ENCODE measurements at places on chromosomes 2 and 18. TPM values are rescaled to one million over a fixed set of nuclear protein-coding genes. Genes with fewer than 3 reads are reported as not detected.

DNA sequence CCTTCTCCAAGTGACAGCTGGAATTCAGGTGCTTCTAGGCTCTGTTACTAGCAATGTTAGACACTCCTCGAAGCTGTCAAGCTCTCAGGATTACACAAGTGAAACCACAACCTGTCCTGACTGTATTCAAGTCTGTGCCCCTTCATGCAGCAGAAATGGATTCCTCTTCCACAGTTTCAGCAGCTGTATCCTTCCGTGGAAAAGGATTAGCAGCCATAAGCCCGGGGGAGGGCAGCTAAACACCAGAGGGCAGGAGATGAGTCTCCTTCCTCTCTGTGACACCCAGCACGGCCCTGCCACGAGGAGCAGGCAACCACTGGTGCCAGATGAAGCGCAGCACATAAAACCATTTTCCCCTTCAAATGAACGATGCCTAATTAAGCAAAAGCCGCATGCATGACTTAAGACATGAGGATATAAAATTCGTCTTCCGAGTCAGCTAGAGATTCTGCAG lies 1.2 kb downstream of the ST3GAL5 start:
- DNase-seq = no peak

- DNase-seq = no peak
Observed at GRCh38 chr2:100250645-100251044, 71.7 kb downstream of the LONRF2 start.

DNA sequence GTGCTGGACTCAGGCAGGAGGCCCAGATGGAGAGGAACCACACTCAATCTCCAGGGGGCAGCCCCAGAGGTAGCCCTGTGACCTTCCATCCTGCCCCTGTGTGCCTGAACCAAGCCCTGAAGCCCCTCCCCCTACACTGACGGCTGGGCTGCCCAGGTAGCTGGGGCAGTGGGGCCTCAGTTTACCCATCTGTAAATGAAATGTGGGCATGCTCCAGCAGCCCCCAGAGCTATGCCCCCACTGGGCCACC lies 15.8 kb downstream of the CROCC2 start:
- no peak for DNase-seq

DNA sequence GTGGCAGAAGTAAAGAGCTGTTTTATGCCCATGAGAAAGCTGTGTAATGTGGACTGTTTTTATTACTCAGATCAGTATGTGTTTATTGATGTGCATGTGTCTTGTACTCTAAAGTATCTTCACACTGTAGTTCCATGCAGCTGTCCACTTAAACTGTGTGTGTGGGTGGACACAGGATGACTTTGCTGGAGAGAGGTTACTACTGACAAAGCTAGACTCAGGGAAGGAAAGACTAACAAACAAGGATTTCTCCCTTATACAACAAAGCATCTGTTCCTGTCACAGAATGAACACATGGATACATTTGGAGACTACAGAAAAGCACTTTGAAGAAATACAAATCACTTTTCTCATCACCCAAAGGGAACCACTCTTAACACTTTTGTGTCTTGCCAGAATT lies 10.0 kb downstream of the FHOD3 start:
- DNase-seq = no peak

DNA sequence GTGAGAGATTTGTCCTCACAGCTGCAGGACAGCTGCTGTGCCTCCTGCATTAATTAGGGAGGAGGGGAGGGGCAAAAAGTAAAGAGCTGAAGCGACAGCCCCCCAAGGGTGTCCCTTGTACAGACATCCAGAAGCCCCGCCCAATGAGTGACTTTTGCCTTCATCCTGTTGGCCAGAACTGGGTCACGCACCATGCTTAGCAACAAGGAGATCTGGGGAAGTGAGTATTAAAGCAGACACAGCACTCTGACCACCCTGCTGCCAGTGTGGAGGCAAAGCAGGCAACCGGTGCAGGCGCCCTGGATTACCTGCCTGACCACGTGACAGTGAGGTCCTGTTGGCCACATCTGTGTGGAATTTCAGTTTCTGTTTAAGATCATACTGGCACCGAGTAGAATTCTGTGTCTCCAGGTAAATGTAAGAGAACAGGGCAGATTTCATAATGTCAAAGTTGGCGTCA lies 21.5 kb upstream of the BIN1 start:
- no peak for DNase-seq

DNA sequence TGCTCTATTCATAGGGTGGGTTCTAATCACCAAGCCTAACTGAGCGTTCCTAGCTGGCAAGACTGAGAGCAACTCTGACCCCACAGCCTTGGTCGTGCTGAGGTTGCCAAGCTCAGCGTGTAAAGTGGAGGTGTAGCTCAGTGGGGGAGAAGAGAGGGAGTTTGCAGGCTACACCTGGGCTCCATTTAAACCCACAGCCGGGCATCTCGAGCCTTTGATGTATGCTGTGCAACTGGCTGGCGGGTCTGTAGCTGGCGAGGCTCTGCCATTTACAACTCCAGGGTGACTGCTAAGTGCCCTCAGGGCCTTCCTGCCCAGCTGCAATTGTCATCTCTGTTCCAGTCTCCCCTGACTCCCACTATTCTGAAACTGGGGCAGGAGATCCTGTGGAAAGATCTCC lies 20.0 kb upstream of the CHRNA1 start:
- no peak for DNase-seq

DNA sequence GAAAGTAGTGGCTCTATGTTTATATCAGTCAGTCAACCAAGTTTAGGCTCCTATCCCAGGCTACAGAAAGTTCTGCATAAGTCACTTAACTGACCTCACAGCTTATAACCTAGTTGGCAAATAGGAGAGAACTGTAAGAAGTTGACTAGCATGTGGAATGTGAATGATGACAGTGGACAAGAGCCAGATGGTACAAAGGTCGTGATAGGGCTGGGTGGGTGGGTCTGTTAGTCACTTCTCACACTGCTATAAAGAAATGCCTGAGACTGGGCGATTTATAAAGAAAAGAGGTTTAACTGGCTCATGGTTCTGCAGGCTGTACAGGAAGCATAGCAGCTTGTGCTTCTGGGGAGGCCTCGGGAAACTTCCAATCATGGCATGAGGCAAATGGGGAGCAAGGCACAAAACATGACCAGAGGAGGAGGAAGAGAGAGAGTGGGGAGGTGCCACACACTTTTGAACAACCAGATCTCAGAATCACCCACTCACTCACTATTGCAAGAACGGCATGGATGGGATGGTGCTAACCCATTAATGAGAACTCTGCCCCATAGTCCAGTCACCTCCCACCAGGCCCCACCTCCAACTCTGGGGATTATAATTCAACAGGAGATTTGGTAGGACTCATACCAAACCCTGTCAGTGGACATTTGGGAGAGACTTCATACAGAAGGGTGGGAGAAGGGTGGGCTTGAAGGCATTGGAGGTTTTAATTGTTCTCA lies 68.8 kb downstream of the LTBP1 start:
- DNase-seq = no peak

- DNase-seq = no peak
Observed at GRCh38 chr2:48954935-48955334, 199.4 kb downstream of the FSHR start.

DNA sequence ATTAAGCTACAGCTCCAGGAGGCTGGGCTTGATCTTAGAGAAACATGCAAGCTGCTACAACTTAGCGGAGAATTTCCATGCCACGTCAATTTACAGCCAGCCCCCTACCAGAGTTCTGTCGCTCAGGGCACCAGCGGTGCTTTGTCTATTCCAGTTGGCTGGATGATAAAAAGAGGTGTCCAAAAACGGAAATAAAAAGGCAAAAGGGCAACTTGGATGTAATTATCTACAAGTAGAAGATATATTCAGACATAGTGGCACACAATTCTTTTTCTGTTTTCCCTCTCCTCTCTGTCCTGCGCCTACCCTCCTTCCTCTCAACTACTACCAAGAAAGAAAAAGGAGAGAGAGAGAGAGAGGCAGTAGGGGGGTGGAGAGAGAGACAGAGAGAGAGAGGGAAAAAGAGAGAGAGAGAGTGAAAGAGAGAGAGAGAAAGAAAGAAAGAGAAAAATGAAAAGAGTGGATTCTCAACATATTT lies 363 bp upstream of the RFTN2 start:
- DNase-seq = peak; percentile 74

DNA sequence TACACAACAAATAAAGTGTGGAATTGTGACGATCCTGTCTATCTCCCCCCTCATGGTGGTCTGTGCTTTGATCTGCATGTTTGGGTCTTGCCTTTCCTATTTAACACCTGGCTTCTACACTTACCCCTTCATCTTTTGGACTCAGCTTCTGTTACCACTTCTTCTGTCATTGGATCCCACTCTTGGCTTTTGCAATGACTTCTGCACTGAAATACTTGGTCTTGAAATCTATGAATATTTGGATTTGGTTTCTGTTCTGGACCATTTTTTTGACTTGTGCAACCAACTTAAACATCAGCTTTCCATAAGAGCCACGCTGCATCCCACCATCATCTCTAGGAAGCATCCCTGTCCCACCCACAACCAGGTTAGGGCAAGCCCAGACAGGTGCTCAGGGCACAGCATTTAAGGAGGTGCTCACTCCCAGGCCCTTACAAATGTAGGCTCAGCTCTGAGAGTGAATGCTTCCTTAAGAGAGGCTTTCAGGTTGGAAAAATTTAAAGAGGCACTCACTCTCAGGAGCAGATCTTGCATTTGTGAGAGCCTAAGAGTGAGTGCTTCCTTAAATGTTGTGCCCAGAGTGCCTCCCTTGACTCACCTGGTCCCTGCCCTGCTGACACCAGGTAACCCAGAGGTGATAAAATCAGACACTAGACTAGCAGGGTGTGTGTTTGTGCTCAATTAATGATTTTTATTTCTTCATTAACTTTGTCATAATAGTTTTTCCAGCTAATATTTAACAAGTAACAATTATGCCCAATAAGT lies 124.5 kb upstream of the SH3BP4 start:
- DNase-seq = no peak

DNA sequence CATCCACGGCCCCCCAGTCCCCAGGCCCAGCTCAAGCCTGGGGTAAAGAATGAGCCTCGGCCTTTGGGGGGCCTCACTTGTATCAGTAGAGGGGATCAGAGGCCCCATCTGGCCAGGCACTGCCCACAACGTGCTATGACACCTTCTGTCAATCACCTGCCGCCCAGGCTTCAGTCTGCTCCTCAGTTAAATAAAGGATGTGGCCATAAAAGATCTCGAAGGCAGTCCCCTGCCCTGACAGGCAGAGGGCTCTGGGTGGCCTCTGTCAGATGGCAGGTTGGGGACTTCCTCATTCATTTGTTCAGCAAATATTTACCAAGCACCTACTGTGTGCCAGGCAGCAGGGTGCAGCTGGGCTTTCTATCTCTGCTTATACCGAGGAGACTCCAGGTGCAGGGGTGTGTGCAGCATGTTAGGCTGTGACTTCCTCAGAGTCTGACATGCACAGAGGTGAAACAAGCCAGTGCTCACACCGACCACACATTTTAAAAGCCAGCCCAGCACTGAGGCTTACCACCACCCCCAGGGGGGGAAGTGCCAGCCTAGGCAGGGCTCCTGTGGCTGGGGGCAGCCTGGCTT lies 166.4 kb downstream of the GALNT1 start:
- DNase-seq = no peak

GRCh38 chr2:188527581-188527993 lies 235.9 kb downstream of the GULP1 start:
- no peak for DNase-seq

DNA sequence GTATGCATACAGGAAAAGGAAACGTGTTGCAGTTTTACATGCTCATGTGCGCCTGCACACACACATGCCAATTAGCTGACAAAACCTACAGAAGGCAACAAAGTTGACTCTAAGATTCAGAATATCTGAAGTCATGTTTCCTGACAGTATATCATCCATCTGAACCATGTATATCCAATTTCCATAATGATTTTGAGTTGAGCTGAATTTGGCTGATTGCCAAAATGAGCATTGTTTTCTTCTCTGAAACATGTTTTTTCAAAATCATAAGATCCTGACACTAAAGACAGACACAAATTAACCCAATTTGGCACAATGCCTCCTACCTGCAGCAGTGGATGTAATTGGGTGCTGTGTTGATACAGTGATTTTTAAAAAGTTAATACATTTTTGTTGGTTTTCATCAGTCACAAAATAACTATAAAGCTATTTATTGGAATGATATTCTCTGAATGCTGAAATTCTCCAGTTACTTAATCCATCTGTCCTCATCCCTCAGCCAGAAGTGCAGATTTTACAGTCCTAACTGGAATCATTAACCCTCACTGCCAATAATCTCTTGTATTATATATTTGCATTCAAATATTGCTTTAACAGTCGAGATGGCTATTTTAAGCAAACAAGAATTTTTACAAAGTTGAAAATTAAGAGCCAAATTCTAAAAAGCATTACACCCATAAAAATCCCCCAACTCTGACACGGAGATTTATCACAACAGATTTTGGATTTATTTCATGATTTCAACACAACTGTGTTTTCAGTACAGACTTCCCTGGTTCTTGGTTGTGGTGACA lies 161.7 kb upstream of the LMAN1 start:
- no peak for DNase-seq

- DNase-seq = no peak
Observed at GRCh38 chr2:217412277-217412676, 552.4 kb upstream of the TNP1 start.

GRCh38 chr2:209579230-209579749 lies 155.4 kb downstream of the MAP2 start:
- DNase-seq = peak; percentile 25

DNA sequence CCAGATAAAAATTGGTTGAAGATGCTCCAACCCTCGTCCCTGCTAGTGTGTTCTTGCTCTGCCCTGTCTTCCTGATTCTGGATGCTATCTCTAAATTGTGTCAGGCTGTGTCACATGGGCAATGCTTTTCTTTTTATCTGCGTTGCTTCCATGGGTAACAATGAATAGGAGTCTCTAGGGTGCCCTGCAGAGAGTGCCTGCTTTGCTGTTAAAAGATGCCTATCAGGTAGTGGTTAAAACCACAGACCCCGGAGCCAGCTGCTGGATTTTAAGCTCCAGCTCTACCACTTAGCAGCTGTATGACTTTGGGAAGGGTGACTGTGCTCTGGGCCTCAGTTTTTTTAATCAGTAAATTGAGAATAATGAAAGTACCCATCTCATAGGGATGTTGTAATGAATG lies 340.3 kb downstream of the PLCL1 start:
- DNase-seq = no peak

The CEP76 gene
- 11.4 TPM for polyA plus RNA-seq

The HNRNPLL gene
- 85.1 TPM for polyA plus RNA-seq

The DSC1 gene
- polyA plus RNA-seq = 2.1 TPM

The CIB4 gene
- polyA plus RNA-seq = 0.80 TPM
